SK-N-SH treated with all-trans-retinoic acid at 6 μM for 48 hours (cell line): ENCODE measurements at places on chromosomes 7 and 10.

- no peak for ATAC-seq
These were observed 194.0 kb upstream of the SEMA3E start for GRCh38 chr7:83842894-83843293.

DNA sequence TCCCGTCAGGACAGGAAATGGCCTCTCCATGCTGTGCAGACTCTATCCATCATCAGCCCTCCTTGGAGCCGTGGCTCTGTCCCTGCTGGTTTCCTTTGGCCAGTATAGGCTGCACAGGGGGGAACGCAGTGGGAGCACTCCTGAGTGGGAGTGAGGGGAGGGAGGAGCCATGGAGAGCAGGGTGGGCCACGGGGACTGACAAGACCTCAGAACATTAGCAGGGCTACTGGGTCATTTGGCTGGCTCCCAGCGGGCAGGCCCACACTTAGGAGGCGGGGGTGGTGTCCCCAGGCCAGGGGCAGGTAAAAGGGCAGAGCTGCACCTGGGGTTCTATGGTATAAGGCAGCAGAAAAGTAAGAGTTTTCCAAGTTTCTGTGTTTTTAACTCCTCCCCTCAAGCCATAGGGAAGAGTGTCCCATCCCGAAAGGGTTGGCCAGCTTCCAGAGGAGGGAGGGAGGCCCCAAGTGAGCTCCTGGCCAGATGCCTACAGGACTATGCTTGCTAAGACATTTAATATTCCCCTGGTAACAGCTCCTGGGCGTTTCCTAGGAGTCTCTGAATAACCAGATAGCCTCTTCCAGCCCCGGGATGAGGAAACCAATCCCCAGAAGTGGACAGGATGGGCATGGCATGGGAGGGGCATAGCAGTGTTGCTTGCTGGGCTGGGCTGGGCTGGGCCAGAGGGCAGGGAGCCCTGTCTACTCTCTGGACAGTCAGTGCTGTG lies 5.5 kb upstream of the OPN4 start:
- peak; percentile 97 for ATAC-seq

DNA sequence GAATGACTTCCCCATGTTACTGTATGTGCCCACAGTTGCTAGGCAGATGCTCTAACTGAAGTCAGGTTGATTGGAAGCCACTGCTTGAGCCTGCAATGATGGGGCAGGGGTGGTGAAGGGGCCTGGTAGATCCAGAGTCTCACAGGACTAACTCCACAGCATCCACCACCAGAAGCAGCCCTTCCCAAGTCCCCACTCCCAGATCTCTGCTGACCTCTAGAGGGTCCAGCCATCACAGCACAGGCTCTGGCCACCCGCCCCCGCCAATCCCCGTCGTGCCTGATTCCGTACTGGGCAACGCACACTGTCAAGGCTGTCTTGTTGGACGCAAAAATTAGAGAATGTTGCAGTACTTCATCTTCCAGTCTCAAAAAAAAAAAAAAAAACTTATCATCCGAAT lies 136.8 kb upstream of the PDE1C start:
- peak; percentile 46 for ATAC-seq

DNA sequence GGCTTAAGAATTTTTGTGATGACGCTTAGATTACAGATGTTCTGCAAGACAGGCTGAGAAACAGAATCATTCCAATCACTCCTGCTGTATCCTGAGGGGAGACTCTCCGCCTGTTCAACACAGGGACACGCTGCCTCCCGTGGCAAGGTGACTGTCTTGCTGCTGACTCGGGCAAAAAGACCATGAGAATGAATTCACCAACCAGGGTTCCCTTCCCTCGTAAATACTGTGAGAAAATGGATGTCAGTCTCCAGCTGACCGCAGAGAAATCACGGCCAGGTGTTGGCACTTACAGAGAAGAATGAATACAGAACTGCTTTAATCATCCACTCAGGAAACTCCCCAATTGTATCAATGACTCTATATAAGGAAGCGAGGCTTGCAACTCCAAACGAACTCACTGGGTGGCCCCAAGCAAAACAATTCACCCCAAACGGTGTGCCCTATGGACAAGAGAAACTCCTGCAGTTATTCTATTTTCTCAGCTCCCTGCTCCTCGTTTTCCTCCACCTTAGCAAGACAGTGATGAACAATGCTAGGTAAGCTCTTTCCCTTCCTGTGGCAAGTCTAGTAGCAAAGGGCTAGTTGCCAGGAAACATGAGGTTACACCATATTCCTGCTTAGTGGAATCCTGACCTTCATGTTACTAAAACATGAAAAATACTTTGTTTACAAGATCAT lies 22.8 kb downstream of the GNA12 start:
- peak; percentile 60 for ATAC-seq

DNA sequence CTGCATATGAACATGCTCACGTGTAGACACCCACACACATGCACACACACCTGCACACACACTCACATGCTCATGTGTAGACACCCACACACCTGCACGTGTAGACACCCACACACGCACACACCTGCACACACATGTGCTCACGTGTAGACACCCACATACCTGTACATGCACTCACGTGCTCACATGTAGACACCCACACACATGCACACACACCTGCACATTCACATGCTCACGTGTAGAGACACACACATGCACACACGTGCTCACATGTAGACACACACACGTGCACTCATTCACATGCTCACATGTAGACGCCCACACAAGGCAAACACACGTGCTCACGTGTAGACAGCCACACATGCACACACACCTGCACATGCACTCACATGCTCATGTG lies 275.8 kb downstream of the PTPRN2 start:
- ATAC-seq = no peak

DNA sequence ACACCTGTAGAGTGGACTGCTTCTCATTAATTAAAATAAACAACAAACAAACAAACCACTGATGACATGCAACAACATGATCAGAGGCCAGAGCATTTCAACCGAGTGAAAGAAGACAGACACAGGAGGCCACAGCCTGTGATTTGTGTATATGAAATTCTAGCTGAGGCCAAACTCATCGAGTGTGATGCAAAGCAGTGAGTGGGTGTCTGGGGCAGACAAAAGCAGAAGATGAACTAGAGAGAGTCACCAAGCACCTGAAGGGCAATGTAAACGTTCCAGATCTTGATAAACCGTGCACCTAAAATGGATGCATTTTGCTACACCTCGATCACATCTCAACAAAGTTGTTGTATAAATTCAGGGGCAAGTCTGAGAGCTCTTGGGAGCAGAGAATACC lies 108.4 kb downstream of the KLF6 start:
- ATAC-seq = no peak

DNA sequence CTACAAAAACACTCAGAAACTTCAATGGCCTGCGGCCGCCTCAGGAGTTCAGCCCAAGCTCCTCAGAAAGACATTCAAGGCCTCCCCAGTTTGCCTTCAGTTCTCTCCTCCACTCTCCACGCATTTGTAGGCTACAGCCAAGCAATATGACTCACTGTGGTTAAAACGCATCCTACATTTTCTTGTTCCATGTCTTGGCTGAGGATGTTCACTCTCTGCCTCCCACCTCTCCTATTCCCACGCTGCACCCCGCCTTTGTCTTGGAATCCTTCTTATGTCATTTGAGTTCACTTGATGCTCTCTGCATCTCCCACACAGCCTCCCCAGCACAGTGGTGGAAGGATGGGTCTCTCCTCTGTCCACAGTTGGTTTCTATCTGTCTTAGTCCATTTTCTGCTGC lies 184.8 kb downstream of the NPSR1 start:
- no peak for ATAC-seq
